Left kidney (tissue), 8 donors: ENCODE measurements at places on chromosomes 13 and 19.
A peak's percentile ranks its signal among the peaks of the same experiment; 100 is the strongest.

DNA sequence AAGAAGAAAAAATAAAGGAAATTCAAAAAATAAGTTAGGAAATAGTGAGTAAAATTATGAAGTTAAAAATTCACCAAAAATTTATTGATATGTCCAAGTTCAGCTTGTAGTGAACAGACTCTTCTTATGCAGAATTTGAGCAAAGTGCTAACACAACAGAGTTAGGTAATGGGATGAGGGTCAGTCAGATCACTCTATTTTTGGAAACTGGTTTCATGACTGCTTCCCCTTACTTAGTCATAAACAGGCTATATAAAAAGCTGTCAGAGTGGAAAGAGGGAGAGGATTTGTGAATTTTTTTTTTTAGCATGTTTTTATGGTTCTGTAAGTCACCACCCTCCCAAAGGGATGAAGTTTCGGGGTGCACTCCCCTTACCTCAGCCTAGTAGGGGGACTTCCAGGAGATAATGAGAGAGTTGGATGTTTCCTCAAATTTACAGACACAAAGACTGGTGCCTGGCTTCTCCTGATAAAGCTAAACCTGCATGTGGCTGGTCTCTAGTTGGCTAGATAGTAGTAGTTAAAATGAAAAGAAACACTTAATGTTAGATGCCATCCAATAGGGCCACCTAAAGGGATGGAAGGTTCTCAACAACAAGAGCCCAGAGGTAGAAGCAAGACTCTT, 4.5 kb downstream of the CPB2 start:
- no peak for DNase-seq

DNA sequence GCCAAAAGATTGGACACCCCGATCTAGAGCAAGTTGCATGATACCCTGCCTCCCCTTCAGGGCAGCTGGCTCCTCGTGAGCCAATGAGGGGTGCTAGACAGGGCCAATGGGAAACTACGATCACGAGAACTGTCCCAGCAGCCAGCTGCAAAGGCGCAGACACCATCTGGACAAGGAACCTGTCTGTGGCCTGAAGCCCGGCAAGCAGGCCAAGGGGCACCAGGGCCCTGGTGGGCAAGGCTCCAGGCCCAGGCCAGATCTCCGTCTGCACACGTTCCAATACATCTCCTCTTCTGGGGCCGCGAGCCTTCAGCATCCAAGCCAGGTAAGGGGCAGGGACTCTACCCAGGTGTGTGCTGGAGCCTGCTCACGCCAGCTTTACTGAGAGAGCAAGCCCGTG, 20.2 kb downstream of the MED26 start:
- no peak for DNase-seq

DNA sequence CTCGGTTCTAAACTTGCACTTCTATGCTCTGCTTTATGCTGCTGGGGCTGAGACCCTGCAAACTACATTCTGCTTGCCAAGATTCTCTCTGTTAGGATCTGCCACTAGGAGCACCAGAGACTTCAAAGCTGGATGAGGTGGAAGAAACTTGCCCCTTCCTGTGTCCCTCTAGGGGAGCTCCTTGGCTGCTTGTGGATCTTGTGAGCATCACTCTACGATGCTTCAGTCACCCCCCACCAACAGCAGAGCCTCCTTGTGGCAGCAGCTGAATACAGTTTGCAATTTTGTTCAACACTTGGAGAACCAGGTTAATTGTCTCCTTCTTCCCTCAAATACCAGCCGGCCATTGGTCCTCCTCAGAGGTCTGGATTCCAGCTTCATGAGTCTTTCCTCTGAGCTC, 310.6 kb downstream of the FGF14 start:
- no peak for DNase-seq

DNA sequence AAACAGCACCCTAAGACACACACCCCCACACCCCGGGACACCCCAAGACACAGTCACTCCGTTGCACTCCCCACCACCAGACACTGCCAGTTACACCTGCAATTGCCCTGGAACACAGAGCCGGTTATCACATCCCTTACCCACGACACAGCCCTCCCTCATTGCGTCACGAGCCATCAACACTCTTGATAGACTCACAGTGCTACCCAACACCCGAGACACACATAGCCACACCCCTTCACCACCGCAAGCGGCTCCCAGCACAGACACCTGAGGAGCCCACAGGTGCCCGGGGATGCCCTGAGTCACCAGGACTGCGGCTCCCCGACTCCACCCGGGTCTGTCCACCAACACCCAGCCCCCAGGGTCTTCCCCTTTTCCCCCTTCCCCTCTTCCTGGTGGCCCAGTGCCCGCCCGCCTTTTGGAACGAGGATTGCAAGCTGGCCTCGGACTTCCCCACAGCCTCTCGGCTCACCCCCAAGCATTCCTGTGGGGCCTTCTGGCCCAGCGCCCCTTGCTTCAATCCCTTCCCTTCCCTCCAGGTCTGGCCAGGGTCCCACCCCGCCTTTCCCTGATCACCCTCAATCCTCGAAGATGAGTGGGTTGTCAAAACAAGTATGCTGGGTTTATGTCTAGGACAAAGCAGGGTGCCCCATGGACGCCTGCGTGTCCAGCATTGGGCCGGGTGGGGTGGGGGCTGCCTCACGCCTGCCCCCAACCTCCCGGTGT, 1.7 kb upstream of the PTGER1 start:
- DNase-seq = no peak

GRCh38 chr13:84873951-84874350, 925.3 kb downstream of the SLITRK6 start:
- DNase-seq = no peak

DNA sequence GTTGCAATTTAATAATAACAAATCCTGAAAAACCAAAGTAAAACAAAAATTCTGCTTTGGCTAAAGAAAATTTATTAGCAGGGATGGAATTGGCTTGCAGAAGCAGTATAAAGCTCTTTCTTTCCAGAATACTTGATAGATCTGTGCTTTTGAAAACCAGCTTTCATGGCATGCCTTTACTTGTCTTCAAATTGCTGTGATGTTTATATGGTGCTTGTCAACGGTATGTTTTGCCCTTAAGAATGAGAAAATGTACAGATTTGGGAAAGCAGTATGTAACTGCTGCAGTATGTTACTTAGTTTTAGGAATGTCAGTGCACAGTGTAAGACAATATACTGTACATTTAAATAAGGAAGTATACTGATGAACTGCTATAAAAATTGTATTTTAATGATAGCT, 120.8 kb upstream of the PCDH20 start:
- DNase-seq = no peak

DNA sequence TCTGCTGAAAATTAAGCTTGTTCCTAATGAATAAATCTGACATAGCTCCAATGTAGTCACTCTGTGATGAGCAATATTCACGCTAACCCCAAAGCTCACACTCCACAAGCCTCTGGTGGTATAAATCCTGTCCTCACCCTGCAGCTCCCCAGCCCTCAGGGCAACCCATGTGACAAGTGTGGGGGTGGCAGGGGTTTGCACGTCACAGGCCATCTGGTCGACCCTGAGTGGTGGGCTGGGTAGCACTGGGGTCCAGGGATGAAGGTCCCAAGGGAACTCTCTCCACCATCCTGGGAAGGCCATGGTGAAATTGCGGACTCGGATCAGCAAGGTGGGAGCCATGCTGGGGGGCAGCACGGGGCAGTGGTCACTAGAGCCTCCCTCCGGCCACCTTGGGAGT, 100.0 kb upstream of the SOX1 start:
- DNase-seq = no peak

DNA sequence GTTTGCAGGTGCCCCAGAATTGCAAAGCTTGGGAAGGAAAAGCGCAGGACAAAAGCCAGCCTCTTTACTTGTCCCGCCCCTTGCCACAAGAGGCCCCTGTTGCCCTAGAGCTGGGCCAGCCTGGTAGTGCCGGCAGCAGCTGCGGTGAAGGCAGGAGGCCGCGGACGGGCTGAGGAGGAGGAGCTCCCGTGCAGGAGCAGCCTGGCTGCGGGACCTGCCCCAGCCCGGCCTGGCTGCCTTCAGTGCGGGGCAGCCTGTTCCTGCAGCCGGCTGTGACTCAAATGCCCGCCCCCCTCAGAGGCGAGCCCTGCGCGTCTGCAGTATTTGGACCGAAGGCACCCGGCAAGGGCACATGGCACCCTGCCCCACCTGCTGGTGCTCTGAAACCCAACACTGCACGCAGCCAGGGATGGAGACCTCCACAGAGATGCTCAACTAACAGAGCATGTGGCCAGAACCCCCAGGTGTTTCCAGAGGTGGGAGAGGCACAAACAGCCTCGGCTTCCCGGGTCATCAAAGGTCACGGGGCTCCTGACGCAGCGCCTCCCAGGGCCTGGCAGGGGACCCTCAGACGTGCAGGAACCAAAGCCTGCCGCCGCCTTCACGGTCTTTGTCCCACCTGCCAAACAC, 29.7 kb downstream of the NAXD start:
- DNase-seq = peak; percentile 64

- DNase-seq = no peak
Measured at GRCh38 chr13:102970542-102970941, 95.7 kb downstream of the SLC10A2 start.

DNA sequence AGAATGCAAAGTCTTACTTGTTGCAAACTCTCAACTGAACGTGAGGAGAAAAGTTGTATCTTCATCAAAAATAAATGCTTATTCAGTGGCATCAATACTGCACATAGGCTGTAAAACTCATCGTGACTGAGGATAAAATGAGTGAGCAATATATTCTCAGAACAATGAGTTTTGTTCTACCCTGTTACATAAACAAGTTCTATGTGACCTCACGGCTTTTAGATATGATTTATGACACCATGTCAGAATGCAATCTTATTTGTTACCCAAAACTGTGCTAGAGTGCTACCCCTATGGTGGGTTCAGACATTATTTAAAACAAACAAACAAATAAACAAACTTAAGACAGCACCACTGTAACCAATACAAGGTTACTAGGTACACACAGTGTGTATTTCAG, 55.4 kb downstream of the FOXO1 start:
- DNase-seq = no peak

DNA sequence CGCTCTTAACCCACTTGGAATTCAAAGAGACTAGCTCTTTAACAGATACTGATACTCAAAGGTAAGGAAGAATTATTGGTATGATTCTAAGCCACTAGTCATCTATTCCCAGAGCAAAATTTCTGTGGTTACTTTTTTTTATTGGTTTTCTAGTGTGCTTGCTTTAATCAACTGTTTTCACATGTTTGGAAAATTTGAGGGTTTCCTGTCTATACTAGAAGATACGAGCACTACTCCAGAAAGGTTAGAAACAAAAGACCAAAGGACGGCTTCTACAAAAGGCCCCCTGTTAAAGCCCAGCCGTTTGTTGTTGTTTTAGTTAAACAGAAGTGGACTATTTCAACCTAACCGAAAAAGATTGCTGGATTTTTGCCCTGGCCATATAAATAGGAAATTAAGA, 18.5 kb upstream of the LPAR6 start:
- no peak for DNase-seq

DNA sequence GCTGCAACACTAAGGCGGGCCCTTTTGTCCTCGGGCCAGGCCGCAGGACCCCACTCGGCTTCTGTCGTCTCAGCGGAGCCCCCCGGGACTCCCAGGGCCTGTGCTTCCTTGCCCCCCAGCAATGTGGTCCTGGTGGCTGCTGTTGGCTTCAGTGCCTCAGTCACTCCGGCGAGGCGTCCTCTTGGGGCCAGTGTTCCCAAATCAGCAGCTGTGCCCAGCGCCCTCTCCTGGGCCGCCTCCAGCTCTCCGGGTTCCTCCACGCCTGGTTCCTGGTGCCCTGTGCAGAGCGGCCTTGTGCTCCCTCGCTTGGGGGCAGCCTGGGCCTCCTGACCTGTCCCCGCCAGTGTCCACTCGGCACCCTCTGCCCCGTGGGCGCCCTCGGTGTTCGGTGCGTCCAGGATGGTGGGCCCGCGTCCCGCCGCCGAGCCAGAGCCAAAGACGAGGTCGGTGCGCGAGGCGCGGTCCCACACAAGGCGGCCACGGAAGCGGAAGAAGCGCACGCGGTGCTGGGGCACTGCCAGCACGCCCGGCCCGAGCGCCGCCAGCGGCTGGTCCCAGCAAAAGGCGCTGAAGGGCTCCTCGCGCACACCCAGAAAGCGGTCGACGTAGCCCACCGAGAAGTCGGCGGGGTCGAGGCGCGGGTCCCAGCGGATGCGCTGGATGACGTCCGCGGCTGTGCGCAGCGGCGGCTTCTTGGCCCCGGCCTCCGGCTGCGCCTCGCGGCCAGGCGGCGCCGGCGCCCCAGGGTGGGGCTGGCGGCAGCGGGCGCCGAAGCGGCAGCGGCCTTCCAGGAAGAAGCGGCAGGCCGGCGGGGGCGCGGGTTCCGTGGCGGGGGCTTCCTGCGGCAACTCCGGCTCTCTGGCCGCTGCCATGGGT, 685 bp downstream of the LENG9 start:
- DNase-seq = no peak

- no peak for DNase-seq
Measured at GRCh38 chr13:102198418-102199311, 203.2 kb downstream of the FGF14 start.

- no peak for DNase-seq
Measured at GRCh38 chr13:110562036-110562597, 595 bp upstream of the RAB20 start.

GRCh38 chr19:46786236-46787039, 2.0 kb downstream of the SLC1A5 start:
- peak; percentile 53 for DNase-seq

- DNase-seq = no peak
Measured at GRCh38 chr19:55336101-55336500, 3.6 kb upstream of the KMT5C start.

DNA sequence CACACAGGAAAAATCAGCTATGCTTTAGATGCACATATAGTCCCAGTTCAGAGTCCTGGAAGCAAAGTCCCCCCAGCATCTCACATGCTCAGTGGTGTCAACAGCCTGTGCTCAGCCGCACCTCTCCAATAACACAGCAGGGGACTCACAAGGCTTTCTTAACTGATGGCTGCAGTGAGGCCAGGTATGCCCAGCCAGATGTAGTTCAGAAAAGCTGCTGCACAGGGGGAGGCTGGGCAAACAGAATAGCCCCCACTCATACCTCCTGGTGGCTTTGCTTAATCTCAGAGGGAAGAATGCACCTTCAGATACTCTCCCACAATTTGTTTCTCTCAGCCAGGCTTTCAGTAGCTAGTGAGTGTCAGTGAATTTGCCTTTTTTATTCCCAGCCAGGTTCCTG, 33.4 kb downstream of the FAM124A start:
- no peak for DNase-seq

DNA sequence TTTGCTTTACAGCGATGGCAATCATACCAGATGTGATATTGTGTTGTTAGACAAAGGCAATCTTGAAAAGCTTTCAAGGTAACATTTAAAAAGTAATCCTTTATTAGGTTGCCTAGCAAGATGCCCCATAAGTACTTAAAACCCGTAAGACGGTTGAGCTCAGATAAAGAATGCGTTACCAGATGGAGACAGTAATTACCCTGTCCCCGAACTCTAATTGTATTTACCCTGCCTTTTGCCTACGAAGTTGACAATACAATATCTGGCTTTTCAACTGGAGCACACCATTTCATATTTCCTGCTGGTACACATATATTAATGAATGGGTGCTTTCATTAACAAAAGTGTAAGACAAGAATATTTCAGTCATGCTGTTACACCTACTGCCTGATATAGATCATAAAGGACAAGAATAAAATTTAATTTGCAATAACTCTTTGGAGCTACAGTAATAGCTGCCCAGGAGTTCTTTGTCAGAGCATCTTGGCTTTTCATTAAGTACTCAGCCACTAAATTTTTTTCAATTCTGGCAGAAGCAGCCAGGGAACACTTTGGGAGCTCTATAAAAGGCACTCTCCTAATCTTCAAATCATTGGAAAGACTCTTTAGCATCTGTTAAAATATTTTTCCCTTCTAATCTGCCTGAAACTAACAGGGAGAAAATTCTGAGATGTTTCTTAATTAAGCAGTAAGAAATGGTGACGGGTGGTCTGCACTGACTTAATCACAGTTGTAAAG, 63.8 kb downstream of the DCT start:
- no peak for DNase-seq
